ENCODE measurements at places on chromosomes 13 and 19.

GRCh38 chr19:38371081-38371480 is 3.3 kb upstream of the PSMD8 start:
- DNase-seq = no peak

DNA sequence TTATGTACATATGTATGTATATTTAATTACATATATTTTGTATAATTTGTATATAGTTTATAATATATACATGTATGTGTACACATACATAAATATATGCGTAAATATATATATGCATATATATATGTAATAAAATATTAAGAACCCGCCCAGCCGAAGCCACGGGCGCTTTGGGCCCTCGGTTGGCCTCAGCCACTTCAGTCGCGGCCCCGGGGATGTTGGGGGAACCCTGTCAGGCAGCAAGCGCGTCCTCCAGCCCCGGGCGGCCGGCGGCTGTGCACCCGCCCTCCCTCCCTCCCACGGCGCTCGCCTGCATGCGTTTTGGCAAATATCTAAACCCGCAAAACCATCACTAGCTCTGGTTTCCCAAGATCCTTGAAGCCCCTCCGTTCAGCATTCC is 7.9 kb upstream of the ZNF606 start:
- no peak for DNase-seq

DNA sequence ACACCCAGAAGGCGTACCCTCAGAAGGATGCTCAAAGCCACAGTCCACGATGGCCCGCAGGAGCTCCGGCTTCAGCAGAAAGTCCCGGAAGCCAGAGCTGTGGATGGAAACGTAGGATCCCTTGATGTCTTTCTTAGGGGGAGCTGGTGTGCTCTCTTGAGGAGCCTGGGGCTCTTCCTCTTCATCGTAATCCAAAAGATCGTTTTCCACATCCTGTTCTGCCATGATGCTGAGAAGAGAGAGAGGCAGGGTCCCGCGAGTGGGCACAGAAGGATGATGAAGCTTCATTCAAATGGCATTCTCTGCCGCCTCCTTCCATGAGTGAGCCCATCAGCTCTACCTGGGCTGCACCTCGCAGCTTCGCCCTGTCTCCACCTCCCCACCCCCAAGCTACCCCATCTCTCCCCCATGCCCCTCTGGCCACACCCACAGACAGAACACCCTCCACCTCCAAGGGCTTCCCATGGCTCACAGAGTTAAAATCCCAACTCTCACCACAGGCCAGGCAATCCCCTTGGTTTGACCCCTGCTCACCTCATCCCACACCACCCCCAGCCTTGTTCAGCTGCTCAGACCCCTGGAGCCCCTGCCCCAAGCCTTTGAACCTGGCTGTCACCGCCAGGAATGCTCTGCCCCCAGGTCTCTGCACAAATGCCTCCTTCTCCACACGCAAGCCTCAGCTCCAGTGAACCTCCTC is 6.0 kb downstream of the DDX39A start:
- DNase-seq = no peak

DNA sequence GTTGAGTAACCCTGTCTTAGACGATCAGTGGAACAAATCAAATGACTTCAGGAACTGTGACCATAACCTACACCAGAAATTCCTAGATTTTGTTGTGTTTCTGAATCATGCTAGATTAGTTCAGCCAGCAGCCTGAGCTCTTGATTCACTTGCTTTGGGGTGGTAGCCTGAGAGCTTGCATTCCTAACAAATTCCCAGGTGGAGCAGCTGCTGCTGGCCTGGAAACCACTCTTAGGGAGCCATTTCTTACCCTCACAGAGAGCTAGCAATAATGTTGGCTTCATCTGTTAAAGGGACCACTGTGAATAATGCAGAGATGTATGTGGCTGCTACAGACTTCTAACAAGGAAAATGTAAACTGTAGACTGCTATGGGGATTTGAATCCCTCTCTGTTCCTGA is 388.1 kb upstream of the PRR20A start:
- DNase-seq = no peak

GRCh38 chr19:409516-410242 is 732 bp upstream of the C2CD4C start:
- no peak for DNase-seq

DNA sequence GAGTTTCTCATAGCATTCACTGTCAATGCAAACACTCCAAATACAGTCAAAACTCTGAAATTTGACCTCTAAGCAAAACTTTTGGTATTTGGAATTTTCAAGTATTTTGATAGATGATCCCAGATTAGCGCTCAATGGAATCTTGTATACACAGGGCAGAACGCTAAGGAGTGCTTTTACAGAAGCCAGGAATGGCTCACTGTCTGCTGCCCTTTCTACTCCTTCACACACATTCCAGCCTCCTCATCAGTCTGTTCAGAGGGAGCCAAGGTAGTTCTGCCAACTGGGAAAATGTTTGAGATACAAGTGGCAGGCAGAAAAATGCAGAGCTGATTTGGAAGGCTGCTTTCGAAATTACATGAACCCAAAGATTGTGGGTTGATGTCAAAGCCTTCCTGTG is 4.4 kb upstream of the STARD13 start:
- no peak for DNase-seq

DNA sequence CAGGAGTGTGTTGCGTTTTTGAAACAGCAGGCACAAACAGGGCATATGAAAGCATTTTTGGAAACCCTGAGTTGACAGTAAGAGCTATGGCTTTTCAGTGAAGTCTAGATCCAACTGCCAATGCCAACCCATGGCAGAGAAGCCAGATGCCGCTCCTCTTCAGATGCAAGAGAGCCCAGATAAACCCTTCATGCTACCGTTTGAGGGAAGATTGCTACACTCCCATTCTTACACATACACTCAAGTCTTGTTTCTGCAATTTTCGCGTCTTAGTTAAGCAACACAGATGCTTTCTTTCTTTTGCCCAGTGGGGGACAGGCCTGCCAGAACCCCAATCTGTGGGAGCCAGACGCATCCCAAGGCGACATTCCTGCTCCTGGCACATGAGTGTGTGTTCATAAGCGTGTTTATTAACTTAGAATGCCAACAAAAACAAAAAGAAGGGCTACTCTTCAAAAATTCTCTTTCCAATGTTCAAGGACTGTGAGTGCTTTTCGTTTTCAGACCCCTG is 10.4 kb downstream of the BORCS8 start:
- no peak for DNase-seq

GRCh38 chr19:1944088-1944915 is 3.3 kb downstream of the CSNK1G2 start:
- no peak for DNase-seq

DNA sequence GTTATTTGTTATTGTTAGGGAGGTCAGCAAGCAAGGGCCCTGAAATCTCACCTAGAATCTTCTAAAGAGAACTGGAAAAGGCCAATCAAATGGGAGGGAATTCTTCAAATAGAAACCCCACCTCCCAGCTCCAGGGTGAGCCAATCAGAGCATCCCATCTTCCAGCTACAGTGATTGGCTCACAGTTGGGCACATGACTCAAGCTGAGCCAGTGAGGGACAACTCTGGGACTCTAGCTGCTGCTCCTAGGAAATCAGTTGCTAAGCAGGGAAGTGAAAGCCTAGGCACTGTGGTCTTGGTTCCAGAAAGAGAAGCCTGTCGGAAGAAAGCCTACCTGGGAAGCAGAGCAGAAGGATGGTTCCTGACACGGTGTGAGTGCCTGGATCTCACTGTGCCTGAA is 13.4 kb downstream of the TM6SF2 start:
- no peak for DNase-seq

DNA sequence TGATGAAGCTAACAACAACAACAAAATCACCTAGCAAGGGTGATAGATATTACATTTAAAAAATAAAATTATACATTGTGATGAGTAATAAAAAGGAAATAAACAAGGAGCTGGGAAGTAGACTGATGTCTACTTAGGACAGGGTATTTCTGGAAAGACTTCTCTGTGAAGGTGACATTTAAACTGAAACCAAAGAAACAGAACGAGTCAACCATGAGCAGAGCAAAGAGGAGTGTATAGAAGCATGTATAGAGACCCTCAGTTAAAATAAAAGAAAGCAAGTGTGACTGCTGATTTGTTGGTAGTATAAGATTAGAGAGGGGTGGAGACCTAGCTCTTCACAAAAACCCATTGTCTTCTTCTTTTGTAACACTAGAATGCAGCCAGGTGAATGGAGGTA is 53.0 kb upstream of the TDRD3 start:
- no peak for DNase-seq

GRCh38 chr19:5141850-5142724 is 173.2 kb downstream of the KDM4B start:
- no peak for DNase-seq

DNA sequence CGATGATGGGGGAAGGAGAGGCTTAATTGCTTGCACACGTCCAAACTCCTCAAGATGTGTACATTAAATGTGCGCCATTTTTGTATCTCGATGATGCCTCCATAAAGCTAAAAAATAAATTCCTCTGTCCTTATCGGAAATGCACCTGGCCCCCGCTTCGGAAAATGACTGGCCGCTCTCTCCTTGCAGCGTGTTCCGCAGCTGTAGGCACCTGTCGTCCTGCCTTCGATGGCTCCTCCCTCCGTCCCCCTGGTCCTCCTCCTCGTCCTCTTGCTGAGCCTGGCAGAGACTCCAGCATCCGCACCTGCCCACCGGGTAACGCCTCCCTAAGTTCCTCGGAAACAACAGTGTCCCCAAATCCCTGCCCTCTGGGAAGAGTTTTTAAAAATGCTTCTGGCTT is 1.1 kb downstream of the GALP start:
- DNase-seq = no peak

DNA sequence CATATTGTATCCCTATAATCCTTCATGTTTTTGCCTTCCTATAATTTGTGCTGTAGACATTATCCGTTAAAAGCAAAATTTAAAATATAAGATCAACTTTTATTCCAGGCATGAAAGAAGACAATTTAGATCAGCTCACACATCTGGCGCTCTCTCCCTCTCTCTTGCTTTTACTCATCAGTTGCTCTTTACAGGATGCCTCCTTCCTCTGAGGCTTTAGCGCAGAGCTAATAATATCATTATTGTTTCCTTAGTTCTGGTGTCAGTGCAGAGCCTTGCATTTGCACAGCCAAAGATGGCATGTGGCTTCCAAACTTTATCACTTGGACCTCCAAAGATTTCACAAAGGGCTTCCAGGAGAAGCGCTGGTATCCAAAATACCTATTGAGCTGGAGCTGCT is 295.1 kb downstream of the FGF9 start:
- DNase-seq = no peak

DNA sequence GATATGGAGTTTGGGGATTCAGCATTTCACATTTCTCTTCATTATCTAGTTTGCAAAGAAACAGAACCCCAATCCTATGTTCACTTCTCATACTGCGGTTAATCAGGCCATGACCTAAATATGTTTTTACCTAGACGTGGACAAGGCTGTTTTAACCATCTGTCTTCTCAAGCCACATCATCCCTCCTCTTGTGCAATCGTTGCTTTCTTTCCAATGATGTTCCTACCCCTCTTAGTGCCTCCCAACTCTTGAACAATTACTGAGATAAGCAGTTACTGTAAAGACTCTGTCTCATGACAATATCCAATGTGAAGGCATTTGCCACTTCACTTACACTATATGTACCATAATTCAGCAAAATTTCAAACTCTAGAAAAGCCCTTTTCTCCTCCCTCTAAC is 406.2 kb downstream of the LIG4 start:
- DNase-seq = no peak

DNA sequence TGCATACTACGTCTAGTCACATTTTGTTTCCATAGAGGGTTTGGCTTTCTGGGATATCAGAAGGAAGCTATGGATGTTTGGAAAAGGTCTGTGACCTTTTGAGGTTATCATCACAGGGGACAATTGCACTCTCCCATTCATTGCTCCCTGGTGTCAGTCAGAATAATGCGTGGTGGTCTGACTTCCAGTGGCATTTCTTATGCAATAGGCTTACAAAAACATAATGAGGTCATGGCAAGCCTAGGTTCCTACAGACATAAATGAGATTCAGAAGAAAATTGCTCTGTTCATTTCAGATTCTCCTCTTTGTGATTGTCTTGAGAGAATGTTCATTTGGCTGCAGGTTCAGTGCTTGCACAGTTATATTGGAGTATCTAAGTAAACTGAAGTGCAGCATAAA is 54.6 kb downstream of the ARHGAP35 start:
- no peak for DNase-seq

DNA sequence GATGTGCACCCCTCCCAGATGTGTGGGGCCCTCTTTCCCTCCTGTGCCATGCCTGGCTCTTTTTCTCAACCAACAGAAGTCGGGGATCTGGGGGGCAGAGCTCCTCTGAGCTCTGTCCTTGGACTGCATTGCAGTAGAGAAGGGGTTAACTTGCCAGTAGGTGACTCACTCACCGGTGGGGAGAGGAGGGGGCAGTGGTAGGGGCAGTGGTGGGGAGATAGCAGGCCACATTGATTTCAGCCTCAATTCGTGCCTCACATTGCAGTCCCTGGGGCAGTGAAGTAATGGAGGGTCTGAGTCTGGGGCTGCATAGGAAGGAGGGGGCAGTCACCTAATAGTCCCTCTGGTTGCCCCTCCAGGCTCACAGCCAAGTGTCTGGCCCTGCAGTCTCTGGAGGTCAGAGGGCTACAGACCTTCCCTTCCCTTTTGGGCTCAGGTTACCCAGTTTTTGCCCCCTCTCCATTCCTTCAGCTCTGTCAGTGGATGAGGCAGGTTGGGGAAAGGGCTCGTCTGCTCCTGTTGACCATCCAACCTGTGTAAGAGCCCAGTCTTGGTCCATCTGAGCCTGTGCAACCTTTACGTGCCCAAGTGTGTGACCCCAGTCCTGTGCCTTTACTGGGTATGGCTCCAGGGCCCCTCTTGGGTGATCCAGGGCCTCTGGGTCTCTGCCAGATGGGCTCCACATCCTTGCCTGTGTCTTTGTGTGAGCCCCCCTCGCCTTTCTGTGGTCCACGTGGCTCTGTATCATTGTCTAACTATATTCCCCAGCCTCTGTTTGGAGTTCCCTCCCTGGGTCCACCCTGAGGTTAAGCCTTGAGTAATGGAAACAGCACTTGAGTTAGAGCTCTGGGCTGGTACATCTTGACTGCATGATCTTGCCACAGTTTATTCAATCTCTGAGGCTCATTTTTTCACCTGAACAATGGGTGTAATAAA is 13.0 kb downstream of the CIC start:
- no peak for DNase-seq

DNA sequence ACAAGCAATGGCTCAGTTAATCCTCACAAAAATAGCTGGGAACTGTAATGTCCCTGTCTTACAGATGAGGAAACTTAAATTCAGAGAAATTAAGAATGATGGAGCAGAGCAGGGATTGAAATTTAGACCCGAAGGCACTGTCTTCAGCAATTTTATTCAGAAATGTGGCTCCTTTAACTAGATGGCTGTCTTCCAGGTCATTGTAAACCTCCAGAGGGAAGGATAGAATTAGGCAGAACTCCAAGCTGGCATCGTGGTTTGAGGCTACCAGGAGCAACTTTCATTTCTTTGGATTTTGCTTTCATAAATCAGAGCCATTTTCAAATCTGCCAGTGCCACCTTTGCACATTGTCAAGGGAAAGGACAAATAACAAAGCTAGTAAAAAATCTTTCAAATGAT is 339.0 kb downstream of the DCT start:
- no peak for DNase-seq

DNA sequence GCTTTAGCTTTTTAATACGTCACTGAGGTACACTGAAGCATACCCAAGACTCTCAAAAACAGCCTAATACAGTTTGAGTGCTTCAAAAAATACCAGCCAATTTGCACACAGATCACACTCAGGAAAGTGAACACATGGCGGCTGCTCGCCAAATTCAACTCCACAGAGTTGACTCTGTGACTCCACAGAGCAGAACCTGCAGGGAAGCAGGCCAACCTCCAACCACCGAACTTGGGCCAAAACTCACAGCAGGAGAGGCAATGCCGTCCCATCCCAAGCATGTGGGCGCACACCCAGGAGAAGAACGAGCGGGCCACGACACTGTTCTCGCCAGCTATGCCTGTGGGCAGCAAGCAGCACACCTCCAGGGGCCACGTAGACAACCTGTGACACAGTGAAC is 21.1 kb downstream of the ELL start:
- no peak for DNase-seq

All from NCI-H187 (cell line).